Right cardiac atrium (tissue), 5 donors: ENCODE measurements at places on chromosomes 1 and 21. TPM values are rescaled to one million over a fixed set of nuclear protein-coding genes. Genes with fewer than 3 reads are reported as not detected.

GRCh38 chr1:199690496-199690895, 337.0 kb upstream of the NR5A2 start:
- DNase-seq = no peak

NBPF6 gene
- not detected for total RNA-seq

DNA sequence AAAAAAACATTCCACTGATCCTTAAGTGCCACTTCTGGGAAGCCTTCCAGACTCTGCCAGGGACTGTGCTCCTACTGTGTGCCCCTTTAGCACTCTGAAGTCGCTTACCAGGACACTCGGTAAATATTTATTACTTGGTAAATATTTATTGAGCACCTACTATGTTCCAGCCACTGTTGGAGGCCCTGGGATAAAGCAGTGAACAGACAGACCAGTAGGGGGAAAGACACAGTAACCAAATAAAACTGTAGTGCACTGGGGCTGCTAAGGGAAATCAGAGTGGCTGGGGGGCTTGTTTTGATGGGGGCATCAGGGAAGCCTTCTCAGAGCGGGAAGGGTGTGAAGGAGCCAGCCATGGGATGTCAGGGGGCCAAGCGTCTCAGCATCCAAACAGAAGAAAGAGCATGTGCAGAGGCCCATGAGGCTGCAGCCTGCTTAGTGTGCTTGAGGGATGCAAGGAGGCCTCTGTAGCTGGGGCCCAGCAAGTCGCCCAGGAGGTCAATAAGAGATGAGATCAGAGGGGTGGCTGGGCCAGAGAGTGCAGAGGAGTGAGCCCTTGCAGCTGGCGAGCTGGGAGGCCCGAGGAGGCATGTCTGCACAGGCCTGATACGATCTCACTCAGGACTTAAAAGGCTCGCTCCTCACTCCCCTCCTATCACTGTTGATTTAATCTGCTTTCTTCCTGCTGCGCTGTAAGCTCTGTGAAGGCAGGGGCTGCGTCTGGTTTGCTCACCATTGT, 28.6 kb downstream of the KAZN start:
- peak; percentile 50 for DNase-seq

PLA2G2C gene
- total RNA-seq = not detected

GRCh38 chr21:36699546-36700294, 805 bp downstream of the SIM2 start:
- no peak for DNase-seq

DNA sequence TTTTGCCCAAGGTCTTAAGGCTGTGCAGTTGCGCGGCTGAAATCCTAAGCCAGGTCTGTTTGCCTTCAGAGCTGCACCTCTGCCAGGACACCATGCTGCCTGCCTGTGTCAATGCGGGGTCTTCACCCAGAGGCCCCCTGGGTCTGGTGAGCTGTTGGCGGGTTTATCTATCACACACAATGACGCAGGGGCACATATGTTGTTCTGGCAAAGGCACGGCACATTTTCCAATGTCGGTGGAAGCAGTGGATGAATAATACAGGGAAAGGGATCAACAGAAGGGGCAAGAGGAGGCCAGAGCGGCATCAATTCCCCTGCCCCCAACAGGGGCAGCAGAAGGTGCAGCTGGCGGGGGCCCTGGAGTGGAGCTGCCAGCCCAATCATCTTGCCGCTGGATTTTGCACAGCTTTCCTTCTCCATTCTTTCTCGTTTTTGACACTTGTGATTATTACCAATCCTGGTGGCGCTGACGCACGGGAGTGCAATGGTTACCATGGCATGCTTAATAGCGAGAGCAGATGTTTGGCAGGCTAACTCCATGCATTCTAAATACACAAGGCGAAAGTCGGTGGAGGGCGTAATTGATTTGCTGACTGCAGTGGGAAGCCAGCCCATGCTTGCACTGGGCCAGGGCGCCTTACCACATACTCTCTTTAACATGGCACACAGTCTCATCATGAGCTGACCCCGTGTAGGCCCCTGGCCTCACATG, 45.8 kb upstream of the CYP2J2 start:
- DNase-seq = no peak

UBE2Q1 gene
- 67.9 TPM for total RNA-seq

- DNase-seq = no peak
Observed at GRCh38 chr1:2533365-2533764, 3.3 kb upstream of the HES5 start.

- no peak for DNase-seq
Observed at GRCh38 chr21:16422702-16423101, 692.9 kb downstream of the USP25 start.

DNA sequence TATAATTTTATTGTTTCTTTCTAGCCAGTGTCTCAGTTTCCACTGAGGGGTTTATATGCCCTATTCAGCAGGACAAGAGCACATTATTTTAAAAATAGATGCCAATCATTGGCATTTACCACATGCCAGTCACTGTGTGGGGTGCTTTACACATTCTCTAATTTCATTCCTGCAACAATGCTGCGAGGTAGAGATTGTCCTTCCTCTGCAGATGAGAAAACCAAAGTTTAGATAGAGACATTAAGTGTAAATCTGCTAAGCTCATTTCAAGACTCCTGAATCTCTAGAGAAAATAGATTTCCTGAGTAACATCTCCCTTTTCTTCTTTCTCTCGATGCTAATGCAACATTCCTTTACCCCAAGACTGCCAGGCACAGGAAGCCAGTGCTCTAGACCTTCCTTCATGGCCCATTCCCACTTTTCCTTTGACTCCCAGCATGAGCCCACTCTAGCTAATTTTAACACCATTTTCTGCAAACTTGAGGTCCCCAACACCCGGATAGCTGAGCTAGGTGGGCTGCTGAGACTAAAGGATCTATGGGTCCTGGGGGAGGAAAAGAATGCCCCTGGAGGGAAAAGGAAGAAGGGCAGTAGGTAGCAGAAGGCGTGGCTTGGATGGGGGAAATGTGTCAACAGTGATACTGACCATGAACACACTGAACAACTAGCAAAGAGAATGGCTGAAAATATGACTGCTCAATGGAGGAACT, 50.0 kb downstream of the SH3GLB1 start:
- DNase-seq = no peak

GRCh38 chr1:235108185-235108593, 20.4 kb downstream of the TOMM20 start:
- DNase-seq = no peak

DNA sequence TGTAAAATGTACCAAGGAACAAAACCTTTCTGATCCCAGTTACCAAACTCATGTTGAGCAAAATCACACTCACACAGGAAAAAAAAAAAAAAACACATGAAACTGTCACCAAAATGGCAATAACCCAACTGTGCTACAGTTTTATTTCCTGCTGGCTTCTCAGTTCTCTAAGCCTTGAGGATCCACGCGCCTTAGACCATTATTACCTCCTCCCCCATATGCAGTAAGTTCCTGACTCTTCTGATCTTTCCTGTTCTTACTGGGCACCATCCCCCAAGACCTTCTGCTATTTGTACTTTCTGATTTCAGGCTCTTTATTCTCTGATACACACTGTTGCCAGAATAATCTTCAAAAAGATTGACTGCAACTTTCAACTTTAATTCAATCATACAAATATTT, 79.6 kb downstream of the SLC45A1 start:
- no peak for DNase-seq

DNA sequence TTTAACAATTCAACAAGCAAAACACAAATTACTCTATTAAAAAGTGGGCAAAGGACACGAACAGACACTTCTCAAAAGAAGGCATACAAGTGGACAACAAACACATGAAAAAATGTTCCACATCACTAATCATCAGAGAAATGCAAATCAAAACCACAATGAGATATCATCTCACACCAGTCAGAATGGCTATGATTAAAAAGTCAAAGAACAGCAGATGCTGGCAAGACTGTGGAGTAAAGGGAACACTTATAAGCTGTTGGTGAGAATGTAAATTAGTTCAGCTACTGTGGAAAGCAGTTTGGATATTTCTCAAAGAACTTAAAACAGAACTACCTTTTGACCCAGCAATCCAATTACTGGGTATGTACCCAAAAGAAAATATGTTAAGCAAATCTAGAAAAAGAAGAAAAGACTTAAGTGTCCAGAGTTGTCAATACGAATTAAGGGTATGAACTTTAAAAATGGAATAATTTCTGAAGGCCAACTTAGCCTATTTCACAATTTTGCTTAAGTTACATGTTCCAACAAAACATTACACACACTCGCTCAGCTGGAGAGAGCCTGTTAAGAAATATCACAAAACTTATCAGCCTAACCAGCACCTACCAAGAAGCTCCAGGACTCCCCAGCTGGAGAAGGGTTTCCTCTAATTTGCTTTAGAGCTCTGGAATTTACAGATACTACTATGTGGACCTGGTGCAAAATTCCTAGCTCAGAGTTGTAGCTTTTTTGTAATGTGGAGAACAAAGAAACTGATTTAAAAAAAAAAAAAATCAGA, 232.1 kb downstream of the DUSP10 start:
- no peak for DNase-seq
